NCI-H146 (cell line): ENCODE measurements at places on chromosomes 2 and 18.
A peak's percentile ranks its signal among the peaks of the same experiment; 100 is the strongest.

- DNase-seq, result no peak
Measured at GRCh38 chr2:177550264-177551200, 158.0 kb downstream of the AGPS start.

DNA sequence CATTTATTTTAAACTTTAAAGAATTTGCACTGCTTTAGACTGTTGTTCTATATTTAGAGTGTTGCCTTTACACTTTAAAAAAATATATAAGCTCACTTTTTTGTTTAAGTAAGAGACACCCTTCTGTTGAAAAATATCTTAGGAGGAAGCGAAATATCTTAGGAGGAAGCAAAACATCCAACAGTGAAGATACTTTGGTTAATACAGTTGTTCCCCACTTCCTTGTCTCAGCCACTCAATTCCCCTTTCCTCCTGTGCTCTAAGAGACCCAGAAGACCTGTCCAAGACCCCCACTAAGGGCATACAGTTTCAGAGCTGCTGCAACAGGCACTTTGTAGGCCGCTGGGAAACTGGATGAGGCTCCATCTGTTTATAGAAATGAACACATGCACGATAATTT lies 5.7 kb downstream of the SERPINB8 start:
- DNase-seq, result no peak

DNA sequence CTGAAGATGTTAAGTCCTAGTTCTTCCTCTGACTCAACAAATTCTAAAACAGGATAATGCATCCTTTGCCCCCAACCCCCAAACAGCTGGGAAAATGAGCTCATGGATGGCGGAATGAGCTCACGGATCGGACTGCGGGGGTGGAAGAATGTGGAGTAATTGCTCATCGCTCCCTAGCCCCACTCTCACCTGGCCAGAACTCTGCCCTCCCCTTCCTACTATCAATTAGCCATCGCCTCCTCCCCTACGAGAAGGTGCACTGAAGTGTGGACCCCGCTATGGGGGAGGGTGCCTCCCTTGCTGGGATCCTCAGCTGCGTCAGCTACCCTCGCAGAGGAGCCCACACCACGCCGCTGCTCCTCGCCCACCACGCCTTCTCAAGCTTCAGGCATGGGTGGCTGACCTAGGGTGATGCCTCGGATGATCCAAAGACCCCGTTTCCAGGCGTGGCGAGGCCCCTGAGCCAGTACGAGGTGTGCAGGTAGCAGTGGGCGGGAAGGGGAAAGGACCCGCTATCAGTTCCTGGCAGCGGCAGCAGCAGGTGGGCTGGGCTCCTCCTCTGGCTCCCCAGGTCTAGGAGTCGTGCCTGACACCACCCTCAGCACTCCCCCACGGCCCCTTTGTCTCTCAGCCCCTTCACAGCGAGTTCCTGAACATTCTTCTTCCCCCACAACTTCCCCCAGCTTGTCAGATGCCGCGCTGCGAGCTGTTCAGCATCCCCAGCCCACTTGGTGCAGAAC lies 82.1 kb upstream of the POMC start:
- no peak for DNase-seq

GRCh38 chr2:147255812-147256211 lies 589.0 kb upstream of the ACVR2A start:
- DNase-seq, result no peak

DNA sequence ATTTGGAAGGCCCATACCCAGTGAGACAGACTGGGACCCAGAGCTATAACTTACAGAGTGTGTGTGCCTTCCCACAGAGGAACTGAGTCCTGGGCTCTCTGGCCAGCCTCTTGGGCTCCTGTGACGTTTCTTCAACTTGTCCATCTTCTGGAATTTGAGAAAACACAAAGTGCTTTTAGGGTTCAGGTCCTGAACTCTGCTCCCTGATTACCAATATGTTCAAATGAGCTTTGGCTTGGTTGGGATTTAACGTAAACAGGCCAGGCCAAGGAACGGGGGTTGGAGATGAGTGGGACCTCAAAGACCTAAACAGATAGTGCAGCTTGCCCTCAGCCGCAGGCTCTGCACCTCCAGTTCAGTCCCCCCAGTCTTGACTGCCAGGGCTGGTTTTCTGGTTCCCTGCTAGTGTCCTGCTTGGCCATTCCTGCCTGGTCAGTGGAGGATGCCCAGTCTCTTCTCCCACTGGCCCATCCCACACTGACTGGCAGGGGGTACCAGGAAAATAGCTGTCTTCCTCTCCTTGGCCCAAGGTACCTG lies 44.9 kb downstream of the TMEM17 start:
- DNase-seq, result no peak

DNA sequence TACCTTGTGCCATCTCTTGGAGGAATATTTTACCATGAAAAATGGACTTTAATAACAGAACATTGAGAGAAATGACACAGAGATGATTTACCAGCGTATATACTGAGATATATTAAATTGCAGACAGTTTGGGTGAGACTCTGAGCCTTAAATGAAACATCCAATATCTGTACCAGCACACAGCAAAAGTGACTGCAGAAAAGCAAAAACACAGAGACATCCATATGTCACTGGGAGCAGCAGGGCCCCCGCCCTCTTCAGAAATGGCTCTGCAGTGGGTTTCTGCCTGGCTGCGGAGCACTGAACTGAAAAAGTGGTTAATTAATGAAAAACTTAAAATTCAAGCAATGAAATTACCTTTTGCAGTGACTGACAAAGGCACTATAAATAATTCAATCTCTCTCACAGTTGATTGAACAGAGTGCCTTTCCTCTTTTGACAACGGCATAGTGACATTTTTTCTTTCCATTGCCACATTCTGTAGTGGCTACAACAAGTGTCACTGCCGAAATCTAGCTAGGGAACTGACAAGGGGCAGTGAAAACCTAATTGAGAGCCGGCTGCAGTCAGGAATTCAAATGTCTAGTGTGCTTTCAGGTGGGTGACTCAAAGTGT lies 353.4 kb downstream of the ALK start:
- no peak for DNase-seq

- no peak for DNase-seq
Measured at GRCh38 chr2:150806336-150806735, 318.9 kb upstream of the RND3 start.

DNA sequence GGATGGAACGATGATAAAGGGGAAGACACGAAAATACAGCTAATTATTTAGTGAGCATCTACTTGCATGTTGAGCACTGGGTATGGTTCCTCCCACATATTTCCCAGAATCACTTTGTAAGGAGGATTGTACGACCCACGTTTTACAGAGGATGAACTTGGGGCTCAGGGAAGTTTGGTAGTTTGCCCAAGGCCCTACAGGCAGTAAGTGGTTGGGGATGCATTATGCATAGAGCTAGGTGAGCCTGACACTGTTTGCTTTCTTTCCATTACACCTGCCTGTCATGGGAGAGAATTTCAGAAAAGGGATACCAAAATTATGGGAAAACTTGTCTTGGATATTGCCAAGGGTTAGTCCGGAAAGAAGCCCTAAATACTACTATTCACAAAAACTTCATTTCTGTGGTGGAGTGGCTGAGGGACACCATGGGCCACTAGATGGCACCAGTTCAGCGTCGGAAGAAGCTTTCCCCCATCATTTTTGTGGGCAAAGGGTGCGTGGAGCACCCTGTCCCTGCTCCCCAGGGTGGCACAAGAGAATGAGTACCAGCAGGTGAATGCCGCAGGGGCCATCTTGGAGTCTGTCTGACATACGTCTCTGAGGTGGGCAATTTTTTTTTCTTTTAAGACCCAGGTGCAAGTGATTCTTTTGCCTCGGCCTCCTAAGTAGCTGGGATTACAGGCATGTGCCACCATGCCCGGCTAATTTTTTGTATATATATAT lies 23.5 kb upstream of the C18orf32 start:
- peak; percentile 93 for DNase-seq

DNA sequence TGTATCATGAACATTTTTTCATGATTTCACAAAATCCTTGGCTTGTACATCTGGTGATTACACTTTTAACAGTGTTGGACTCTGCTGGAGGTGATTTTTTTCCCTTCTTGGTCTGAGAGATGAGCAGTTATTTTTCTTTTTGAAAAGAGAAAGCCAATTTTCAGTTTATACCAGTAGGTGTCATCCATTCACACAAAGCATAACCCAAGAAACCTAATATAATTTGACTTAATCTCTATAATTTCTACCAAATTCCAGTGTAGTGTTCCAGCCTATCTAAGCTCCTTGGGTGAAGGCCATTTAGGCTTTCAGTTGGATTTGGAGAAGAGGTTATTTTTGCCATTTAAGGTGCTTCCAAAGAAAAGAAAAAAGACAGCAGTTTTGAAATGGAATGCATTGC lies 7.7 kb upstream of the ICOS start:
- no peak for DNase-seq

- DNase-seq, result peak; percentile 8
Measured at GRCh38 chr2:144567745-144568144, 47.8 kb upstream of the ZEB2 start.

DNA sequence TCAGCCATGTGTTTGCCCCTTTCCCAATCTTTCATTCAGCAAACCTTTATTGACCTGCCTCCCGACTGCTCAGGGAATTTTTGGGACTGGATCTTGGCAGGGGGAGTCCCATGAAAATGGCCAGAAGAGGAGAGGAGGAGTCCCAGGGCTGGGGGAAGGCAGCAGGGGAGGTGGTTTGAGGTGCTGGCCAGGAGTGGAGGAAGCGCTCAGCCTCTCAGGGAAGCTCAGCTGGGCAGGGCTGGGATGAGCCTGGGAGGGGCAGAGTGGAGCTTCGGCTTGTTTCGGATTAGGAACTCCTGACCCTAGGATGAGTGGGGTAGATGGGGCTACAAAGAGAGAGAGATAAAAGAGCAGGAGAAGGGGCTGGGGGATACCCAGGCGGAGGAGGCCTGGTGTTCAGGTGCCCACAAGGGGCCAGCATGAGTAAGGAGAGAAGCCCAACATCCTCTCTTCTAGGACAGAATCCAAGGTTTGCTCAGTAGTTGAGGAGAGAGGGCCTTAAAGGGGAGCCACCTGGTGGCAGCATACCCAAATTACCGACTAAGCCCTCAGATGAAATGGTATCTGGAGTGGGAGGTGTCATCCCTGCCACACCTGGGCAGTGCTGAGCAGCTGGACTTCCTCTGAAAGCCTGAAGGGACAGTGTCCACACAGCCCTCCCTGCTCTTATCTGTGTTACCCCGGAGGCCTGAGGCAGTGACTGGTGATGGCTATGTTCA lies 91.1 kb downstream of the INHBB start:
- no peak for DNase-seq

DNA sequence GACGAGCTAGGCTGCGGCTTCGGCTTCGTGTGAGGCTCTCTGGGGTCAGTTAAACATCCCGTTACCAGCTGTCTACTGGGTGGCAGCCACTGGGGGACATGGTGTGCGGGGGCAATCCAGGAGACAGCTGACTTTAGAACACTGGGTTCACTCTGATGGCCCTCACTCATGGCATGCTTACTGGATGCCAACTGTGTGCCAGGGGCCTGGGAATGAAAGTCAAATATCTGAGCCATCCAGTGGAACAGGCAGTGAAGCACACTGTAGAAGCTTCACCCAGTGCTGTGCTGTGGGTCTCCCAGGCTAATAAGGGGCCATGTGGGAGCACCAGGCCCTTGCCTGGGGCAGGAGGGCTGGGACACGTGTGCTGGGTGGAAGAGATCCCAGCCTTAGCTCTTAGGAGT lies 48.3 kb downstream of the GLI2 start:
- DNase-seq, result no peak

GRCh38 chr2:45813003-45813941 lies 161.8 kb downstream of the PRKCE start:
- peak; percentile 43 for DNase-seq

DNA sequence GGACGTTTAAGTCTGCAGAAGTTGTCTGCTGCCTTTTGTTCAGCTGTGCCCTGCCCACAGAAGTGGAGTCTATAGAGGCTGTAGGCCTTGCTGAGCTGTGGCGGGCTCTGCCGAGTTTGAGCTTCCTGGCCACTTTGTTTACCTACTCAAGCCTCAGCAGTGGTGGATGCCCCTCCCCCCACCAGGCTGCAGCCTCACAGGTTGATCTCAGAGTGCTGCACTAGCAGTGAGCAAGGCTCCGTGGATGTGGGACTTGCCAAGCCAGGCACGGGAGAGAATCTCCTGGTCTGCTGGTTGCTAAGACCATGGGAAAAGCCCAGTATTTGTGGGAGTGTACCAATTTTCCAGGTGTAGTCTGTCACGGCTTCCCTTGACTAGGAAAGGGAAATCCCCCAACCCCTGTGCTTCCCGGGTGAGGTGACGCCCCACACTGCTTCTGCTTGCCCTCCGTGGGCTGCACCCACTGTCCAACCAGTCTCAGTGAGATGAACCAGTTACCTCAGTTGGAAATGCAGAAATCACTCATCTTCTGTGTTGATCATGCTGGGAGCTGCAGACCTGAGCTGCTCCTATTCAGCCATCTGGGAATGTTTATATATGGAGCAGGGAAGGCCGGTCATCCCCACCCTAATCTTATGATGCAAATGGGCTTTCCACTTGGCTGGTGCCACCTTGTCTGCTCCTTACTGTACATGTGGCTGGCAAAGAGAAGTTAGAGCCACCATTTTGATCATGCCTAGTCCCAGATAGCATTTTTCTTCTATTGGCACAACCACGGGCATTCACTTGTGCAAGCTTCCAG lies 156.9 kb upstream of the ITGA6 start:
- DNase-seq, result peak; percentile 59

GRCh38 chr2:152221839-152222238 lies 46.3 kb upstream of the STAM2 start:
- no peak for DNase-seq

GRCh38 chr2:55555977-55556376 lies 36.5 kb downstream of the CFAP36 start:
- DNase-seq, result no peak

- no peak for DNase-seq
Measured at GRCh38 chr2:137138263-137138662, 372.9 kb downstream of the THSD7B start.

DNA sequence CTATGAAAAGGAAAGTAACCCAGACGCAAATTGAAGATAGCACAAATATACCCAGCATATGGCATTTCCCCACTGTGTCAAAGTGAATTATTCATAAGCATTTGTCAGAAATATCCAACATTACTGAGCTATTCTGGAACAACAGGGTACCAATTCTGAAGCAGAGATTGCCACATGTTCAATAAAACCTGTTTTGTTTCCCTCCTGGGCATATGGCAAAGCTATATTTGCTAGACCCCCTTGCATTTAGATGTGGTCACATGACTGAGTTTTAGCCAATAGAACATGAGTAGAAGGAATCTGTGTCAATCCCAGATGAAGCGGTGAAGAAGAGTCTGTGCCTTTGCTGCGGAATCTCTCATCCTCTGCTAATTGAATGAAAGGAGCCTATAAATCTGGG lies 296.4 kb upstream of the DLGAP1 start:
- no peak for DNase-seq

DNA sequence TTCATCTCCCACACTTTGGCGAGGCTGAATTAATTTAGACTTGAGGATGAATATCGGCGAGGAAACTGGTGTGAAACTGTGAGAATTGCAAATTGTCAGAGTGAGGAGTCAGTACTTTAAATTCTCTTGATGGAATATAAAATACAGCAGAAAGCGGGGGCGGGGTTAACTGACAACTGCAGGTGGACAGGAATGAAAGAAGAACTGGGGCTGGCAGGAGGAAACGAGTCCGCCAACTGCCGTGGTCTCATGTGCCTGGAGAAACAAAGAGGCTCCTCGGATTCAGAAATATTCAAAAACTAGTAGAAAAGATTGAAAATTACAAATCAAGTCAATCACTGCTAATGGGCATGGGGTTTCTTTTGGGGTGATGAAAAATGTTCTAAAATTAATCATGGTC lies 44.3 kb downstream of the MOGAT1 start:
- DNase-seq, result no peak
